ENCODE measurements at places on chromosomes 1 and 21.

- DNase-seq: no peak
These were observed 20.7 kb upstream of the ABCB10 start for GRCh38 chr1:229579059-229579673.

- DNase-seq: no peak
These were observed 445.7 kb downstream of the MRPL39 start for GRCh38 chr21:25161571-25161970.

GRCh38 chr1:1348420-1349255, 580 bp downstream of the DVL1 start:
- no peak for DNase-seq

- no peak for DNase-seq
These were observed 58.6 kb upstream of the SOX13 start for GRCh38 chr1:204014336-204014735.

- DNase-seq: no peak
These were observed 25.9 kb upstream of the DDOST start for GRCh38 chr1:20686883-20687725.

GRCh38 chr1:238964631-238965030, 421.7 kb upstream of the CHRM3 start:
- DNase-seq: no peak

- DNase-seq: no peak
These were observed 12.5 kb upstream of the TNNI3K start for GRCh38 chr1:74222701-74223100.

- DNase-seq: no peak
These were observed 78.7 kb downstream of the TYW3 start for GRCh38 chr1:74811436-74812179.

- DNase-seq: no peak
These were observed 31.8 kb upstream of the PLD5 start for GRCh38 chr1:242556276-242556675.

GRCh38 chr1:164748253-164748899, 189.4 kb downstream of the PBX1 start:
- no peak for DNase-seq

DNA sequence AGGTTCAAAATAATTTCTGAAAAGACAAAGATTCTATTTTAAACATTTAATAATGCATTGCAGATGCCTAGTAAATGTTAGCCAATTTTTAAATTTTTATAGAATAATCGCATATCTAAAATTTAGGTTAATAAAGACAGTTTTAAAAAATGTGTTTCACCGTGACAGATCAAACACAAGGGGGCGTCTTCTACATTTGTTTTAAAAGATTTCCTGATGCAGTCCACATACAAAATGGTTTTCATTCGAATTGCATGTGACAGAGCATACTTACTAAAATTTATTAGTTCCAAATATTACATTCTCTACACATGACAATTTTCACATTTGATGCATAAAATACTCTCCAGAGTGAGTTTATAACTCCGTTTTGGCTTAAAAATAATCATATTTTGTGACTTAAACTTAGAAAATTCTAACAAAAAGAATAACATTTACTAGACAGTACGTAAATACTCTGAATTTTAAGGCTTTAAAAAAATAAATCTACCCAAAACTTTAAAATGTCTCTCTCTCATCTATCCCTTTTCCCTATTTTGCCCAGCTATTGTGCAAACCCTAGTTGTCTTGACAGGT, 75.5 kb downstream of the ADAMTS1 start:
- DNase-seq: no peak

- no peak for DNase-seq
These were observed 3.6 kb upstream of the H6PD start for GRCh38 chr1:9230869-9231533.

GRCh38 chr1:43783671-43784205, 76.4 kb downstream of the ST3GAL3 start:
- no peak for DNase-seq

DNA sequence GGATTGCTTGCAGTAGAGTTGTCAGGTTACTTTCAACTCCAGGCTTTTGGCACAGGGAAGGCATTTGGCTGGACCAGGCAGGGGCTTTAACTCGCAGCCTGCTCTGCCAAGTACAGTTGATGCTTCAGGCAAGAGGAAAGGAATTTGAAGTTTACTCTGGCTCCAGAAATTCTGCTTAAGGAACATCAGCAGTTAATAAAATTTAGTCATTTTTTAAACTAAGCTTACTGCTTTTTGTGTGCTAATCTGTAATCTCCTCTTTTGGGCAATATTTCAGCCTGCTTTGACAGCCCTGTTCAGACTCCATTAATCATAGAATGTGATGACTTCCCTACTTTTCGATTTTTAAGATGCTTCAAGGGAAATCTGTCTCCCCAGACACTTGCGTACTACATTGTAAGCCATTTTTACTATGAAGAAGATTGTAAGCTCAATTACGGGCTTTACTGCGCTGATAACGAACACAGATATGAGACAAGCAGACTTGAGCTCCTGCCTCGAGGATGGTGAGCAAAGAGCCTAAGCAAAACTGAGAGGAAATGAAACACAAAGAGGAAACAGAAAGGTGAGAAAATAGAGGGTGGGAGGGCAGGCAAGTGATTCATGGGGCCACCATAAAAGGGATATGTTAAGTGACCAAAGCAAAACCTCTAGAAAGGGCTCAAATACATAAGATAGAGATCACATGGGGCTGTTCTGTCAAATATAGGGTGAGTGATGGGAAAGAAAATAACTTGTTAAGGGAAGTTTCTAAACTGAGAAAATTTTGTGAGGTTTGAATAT, 76.6 kb upstream of the VAV3 start:
- DNase-seq: no peak

GRCh38 chr1:207454046-207454964, at the start of gene CR2:
Gene CR2, plus strand, starts transcription at chr1:207454328. Its CDS starts 91 bp downstream, at chr1:207454419.
- DNase-seq: no peak

DNA sequence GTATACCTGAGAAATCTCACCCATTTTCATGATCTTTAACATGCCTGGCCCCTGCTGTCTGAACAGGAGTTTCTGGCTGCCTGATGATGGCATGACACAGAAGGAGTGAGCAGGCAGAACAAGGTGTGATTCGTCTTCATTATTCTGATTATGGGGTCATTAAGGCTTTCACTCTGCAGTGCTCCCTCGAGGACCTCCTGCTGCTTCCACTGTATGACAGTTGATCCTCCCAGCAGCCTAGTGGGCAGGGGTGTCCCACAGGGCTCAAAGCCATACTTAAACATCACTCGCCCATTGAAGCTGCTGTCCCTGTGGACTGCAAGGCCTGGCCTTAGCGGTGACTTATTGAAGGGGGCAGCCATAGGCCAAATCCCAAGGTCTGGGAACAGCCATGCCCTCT, 12.7 kb upstream of the PARS2 start:
- DNase-seq: no peak

DNA sequence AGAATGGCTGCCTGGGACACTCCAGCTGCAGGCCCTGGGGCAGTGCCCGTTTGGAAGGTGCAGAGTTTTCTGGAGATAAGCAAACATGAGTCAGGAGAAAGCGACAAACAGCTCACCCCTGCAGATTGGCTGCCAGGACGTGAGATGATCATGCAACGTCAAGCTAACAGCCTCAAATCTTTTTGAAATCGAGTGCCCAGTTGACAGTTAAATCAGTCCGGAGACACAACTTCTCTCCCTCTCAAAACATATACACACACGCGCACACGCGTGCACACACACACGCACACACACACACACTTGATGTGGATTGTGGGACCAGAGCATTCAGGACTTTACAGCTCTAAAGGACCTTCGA, 49.4 kb downstream of the TENT5C start:
- no peak for DNase-seq

DNA sequence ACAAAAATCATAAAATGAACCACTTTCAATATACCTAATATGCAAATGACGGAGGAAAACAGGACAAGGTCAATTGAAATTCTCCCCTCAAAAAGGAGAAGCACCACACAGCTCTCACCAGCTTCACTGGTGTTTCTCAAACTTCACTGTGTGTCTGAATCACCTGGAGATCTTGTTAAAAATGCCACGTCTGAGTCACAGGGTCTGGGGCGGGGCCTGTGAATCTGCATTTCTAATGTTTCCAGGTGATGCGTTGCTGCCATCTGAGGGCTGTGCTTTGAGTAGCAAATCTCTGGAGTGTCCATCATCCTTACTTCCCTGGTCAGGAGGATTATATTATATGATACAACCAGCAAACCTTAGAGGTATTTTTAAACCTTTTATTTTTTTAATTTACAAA, 9.0 kb downstream of the CLDN19 start:
- DNase-seq: no peak

- no peak for DNase-seq
These were observed 38.9 kb downstream of the CD58 start for GRCh38 chr1:116531917-116532316.

DNA sequence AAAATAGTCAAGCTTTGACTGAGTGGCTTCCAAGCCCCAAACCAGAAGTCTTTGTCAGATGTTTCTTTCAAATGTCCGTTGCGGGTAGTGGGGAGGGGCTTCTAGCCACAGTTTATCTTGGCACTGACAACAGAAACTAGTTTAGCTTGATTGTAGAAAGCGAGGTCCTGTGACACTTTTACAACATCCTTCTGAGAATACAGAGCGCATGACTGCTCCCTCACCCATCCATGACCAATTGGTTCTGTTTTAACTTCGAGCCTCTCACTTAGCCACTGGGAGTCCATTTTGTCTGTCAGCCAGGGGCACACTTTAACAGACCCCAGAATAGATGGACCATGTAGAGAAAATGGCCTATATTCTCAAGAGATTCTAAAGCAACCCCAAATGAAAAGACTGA, 199.2 kb upstream of the ST6GALNAC5 start:
- DNase-seq: peak; percentile 70

DNA sequence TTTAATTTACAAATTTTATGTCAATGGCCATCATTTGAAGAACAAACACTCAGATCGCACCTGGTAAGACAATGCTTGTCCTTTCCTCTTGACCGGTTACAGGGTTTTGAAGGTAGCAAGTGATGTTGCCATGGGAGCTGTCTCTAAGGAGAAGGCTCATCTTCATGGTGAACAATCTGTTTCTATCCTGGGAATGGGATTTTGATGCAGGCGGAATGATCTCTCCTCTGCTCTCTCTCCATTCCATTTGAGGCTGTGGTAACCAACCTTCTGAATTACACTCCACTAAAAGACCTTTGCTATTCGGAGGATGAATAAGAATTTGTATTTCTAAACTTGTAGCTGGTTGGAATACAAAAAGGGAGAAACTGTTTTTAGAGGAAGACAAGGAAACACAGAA, 57.9 kb upstream of the SLC5A9 start:
- DNase-seq: no peak

DNA sequence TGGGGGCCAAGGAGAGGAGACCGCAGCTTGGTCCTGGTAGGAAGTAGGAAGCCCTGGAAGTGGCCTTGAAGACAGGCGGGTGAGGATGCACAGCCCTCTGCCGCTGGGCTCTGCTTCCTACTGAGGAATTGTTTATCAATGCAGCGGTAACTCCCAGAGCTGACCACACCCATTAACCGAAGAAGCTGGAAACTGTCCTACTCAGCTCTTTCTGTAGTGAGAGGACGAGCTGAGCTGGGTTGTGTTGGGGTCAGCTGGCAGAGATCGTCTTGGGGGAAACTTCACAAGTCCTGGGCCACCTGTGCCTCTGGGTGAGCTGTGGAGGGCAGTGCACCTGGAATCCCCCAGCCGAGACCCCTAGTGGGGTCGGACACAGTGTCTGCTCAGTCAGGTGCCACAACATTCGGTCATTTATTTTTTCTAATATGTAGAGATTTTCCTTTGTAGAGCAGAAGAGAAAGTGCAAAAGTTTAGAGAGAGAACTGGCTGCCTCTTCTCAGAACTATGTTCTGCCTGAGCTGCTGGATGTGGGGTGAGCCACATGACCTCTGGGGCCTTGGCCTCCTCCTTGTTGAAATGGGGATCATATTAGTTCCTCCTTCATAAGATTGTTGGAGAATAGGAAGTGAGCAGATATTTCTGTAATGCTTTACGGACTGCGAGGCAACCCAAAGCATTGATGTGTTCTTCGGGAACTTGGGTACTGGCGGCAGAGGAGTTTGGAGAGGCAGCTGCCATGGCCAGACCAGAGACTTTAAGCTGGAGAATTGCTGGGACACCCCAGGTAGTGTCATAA, 3.6 kb downstream of the NECAP2 start:
- no peak for DNase-seq

DNA sequence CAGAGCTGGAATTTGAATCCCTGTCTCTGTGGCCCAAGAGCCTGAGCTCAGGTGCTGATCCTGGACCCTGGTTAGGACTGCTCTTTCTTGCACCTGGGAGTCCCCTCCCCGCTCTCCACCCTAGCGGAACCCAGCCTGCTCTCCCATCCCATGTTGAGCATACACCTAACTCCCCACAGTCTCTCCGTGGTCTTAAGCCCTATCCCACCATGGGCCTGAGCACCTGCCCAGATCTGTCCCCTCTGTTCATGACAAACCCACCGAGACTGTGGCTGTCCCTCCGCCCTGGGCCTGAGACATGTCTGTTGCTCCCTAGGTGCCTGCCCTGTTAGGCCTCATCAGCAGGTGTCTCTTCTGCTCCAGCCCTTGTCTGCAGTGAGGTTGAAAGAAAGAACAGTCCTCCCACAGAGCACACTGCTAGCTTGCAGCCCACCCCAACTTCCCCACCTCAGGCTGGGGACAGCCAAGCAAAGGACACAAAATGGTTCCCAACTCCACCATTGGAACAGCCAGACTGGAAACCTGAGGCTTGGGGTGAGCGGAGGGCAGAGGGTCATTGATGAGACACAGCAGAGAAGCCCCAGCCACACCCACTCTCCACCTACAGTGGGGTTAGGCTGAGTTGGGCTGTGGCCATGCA, 118.5 kb downstream of the MATN1 start:
- DNase-seq: no peak

DNA sequence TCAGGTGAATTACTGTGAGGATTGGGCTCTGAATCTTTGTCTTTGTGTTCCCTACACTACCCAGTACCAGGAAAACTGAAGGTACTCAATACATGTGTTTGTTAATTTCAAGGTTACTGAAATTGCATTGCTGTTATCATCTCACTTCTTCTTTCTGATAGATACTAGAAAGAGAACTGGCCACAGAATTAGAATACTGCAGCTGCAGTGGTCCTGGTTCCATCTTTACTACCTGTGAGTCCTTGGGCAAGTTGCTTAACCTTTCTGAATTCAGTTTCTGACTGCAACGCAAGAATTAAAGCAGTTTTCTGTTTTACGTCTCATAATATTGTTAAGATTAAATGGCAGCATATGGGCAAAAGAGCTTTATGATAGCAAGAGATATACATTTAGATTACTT, 263.5 kb downstream of the LMO4 start:
- no peak for DNase-seq

DNA sequence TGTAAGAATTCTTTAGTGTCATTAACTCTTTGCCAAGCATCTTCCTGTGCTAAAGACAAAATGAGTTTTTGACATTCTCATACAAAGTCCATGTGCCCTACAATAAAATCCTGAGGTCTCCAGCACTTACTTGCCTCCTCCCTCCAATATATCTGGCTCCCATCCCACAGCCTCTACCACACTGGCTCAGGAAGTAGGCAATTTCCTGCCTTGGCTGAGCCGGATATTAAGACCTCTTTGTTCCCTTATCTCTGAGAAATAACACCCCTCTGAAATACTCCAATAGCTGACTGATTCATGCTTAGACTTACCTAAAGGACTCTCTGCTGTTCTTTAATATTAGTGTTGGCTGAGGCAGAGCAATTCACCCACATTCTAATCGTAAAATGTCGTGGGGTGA, 37.6 kb upstream of the GORAB start:
- DNase-seq: no peak

Measured in kidney epithelial cell (primary cell).